ENCODE measurements at places on chromosomes 12 and 14.

GRCh38 chr12:92434607-92435025 lies 268.2 kb upstream of the PLEKHG7 start:
- no peak for DNase-seq

DNA sequence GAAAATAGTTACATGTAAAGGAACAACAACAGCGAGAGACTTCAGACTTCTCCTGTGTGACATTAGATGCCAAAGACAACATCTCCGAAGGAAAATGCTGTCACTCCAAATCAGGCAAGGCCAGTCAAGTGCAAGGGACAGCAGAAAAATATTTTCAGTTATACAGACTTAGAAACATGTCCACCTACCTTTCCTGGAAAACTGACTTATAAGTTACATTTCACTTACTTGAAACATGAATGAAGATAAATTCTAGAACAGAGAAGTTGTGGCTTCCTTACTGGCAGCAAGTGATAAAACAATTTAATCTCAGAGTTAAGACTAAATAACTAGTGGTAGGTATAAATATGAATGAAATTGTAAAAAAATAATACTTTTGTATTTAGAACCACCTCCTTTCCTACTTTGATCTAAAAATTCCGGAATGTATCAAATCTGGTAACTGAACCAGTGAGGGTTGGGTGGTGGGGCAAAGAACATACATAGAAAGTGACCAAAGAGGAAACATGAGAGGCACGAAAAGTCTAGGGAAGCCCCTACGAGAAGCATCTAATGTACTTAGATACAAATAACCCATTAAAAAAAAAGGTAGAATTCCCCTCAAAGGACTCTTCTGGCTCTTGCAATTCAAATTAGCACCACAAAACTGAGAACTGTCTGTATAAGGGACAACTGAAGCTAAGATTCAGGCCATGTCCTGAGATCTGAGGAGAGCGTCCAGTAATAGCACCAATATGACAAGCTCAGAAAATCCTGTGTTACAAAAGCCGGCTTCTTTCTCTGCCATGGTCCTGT lies 21.2 kb downstream of the MTHFD1 start:
- no peak for DNase-seq

- DNase-seq = no peak
Observed at GRCh38 chr12:43540470-43540869, 11.5 kb downstream of the ADAMTS20 start.

DNA sequence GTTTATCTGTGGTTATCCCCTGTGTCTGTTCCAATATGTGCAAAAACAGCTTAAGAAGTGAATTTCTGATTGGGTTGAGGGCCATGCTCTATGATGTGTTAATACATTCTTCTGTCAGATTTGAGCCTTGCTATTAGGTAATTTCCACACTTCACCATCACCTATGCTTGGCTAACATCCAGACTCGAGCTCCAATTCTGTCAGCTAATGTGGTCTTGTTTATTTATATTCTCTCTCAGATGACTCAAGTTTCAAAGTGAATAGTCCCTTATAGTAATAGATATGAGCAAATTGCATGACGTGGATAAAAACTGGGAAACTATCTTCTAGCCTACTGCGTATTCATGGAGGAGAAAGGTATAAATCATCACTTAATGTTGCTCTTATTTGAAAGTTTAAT lies 451.3 kb downstream of the SNAPC1 start:
- no peak for DNase-seq

- DNase-seq = no peak
Observed at GRCh38 chr14:33241331-33241730, 302.7 kb downstream of the NPAS3 start.

- DNase-seq = no peak
Observed at GRCh38 chr12:115140981-115141655, 457.1 kb upstream of the TBX3 start.

DNA sequence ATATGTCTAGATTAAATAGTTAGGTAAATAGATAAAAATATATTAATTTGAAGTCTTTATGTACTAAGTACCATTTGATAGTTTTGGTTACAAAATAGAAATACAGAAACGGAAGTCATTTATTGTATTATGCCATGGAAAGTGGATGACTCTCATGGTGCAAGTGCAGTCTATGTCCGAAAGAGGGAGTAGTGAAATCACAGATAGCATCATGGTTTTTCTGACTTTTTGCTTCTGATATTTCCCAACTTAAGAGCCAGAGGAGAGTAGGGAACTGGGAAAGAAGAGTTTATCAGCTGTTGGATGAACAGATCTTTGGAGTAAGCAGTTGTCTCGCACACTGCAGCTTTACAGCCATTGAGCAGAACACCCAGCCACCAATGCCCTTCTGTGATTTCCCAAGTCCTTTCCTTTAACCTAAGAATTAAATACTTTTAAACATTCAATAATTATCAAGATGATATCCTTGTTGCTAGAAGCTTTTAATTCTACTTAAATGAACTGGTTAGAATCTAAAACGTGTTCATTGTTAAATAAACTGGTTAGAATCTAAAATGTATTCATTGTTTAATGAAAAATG lies 18.4 kb upstream of the SRGAP1 start:
- no peak for DNase-seq

DNA sequence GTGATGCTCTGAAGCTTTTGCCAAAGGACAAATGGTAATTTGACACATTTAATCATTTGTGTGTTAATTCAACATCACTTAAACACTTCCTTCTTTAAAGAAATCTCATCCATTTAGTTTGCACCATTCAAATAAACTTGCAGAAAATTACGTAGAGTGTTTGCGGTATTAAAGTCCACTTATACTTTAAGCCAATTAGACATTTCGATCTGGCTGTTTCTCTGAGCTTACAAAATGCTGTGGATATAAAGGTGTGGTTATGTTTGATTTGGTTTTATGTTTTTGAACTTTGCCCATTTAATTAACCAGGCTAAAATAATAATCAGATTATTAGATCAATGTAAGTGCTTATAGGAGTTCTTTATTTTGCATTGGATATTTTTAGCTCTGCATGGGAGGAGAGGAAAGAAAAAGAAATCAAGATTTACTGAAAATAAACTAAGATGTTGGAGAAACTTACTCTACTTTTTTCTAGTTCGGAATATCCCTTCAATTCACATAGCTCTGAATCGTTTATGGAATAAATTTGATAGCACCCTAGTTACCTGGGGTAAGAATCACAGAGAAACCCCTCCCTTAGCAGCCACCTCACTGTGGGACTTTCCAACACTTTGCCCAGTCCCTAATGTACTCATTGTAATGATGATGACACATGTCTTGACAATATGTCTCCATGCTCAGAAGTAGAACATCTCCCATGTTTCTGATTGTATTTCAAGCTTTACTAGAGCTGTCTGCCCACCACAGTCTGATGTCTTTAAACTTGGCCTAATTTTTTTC lies 268.0 kb downstream of the BTG1 start:
- peak; percentile 20 for DNase-seq

DNA sequence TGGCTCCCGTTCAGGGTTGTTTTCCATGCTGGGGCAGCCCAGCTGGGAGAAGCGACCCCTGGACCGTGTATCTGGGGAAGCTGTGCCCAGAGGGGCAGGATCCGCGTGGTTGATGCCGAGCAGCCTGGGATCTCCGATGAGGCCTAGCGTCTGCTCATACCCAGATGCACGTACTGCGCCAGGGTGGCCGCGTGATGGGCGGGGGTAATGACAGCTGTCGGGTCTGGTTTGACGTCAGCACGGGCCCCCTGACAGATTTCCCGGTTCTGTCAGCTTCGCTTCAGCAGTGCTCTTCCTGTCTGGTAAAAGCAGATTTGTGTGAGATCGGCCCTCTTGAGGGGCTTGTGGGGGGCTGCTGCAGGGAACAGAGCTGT lies 147.3 kb downstream of the TSPAN9 start:
- no peak for DNase-seq

DNA sequence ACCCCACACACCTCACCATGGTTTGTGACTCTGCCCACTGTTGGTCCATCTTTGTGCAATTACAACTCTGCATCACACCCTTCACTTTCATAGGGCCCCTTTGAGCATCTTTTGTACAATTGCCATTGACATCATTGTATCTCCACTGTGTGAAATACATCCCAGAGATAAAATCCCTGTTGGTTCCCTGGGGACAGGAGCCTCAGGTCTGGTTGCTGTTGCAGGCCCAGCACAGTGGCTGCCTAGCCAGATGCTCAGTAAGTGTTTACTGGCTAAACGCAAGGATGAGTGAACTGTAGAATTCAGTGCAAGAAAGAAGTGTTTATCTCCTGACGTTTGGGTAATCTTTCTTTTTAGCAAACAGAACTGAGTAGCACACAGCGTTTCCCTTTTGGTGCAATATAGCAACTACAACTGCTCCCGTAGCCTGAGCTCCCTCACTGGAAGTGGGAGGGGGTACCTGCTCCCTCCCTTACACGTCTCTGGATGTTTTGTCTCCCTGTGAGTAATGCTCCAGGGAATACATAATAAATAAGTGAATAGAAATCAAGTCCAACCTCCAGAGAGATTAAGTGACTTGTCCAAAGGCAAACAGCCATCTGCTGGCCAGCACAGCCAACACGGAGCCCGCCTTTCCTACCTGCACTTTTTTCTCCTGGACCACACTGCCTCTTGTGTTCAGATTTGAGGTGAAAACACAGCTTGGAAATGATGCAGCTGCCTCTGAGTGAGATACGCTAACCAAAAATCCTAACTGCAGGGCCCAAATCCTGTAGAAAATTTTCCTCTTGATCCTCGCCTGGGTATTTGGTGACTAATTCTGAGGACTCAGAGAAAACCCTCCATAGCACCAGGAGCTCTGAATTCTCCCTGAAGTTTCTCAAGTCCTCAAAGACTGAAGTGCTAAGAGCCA lies 27.4 kb downstream of the GALNT16 start:
- DNase-seq = no peak

DNA sequence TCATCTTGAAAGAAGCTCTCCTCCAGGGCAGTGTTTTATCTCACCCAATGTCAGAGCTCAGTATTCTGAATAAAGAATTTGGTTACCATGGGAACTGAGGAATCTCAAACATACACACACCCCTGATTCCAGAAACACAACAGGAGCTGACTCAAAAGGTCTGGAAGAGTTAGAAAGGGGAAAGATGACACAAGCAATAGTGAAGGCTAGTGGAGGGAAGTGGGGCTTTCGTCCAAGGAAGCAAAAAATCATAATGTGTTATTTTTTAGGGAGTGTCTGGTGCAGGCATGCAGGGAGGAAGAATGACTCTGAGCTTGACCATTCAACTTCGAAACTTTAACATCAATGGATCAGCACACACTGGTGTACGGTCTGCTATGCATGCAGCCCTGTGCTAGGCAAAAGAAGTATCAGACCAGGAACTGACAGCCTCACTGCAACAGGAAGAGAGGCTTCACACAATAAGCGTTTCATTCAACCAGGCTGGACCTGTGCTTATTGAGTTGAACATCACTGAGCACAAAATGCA lies 20.3 kb downstream of the HEBP1 start:
- no peak for DNase-seq

DNA sequence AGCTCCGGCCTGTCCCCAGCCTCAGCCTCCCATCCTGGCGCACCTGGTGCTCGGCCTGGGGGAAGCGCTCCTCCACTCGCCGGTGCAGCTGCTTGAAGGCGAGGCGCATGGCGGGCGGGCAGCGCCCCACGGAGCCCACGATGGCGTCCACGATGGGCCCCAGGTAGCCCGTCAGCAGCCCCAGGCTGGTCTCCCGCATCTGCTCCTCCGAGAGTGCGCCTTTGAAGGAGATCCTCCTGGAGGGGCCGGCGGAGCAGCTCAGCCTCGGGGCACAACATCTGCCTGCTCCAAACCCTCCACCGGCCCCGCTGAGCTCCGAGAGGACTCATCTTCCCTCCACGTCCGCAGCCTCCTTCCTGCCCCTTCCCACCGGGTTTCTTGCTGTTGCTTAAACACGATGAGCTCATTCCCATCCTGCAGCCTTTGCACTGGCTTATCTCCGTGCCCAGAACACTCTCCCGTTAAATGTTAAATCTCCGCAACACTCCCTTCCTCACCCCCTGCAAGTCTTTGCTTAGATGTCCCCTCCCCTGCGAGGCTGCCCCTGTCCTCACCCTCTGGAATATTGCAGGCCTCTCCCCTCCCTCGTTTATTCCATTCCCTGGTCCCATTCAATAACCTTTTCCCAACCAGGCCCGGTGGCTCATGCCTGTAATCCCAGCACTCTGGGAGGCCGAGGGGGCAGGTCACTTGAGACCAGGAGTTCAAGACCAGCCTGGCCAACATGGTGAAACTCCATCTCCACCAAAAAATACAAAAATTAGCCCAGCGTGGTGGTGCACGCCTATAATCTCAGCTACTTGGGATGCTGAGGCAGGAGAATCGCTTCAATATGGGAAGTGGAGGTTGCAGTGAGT lies 23.3 kb downstream of the RASAL1 start:
- no peak for DNase-seq

DNA sequence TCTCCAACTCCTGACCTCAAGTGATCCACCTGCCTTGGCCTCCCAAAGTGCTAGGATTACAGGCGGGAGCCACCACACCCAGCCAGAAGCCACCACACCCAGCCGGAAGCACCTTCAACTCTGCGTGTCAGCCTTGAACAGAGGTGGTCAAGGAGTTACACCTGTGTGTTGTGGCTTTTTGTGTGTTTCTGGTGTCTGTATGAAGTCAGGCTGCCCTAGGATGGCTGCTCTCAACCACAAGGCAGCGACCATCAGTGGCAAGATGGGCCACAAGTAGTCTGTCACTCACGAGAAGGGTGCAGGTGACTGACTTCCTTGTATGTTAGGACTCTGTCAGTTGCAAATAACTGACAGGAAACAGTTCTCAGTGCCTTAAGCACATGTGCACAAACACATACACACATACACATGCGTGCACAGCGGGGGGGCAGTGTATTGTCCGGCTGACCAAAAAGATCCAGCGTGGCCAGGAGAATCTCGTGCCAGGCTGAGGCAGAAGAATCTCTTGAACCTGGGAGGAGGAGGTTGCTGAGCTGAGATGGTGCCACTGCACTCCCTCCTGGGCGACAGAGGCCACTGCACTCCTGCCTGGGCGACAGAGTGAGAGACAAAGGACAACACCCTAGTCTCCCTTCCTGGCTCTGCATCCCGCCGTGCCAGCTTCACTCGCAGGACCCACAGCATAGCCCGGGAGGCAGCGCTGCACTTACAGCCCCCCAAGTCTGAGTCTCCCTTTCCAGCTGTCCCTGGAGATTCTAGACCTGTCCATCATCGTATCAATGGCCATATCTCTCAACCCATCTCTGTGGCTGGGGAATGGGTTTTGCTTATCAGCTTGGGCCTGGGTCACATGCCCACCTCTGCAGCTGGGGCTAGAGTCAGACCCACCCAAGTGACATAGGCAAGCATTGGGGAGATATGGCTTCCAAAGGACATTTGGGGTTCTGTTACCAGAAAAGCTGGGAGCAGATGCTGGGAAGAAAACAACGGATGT lies 13.7 kb downstream of the P2RX4 start:
- DNase-seq = no peak

Data from activated T-cell treated with anti-CD3 and anti-CD28 coated beads for 24 hours (primary cell).